AG09309 (cell line): ENCODE measurements at places on chromosomes 11 and 22.

DNA sequence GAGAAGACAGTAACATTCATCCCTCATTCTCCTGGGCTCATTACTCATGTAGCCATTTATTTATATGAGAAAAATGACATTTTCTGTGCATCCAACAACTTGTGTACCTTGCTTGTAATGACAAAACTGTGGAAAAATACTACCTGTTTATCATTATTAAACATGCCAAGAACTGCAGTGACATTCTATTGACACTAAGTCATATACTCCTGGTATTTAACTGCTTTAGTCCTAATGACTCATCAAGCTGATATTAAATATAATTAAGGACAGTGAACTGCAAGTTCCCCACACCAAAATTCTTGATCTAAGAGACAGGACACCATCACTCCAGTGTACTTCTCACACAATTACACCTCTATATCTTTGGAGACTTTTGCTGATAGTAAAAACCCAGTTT is 1328.7 kb upstream of the RAG2 start:
- DNase-seq, result no peak

- no peak for DNase-seq
Measured at GRCh38 chr11:69969890-69970784, 108.0 kb upstream of the ANO1 start.

GRCh38 chr11:116217006-116217405 is 555.8 kb downstream of the BUD13 start:
- peak; percentile 10 for DNase-seq

DNA sequence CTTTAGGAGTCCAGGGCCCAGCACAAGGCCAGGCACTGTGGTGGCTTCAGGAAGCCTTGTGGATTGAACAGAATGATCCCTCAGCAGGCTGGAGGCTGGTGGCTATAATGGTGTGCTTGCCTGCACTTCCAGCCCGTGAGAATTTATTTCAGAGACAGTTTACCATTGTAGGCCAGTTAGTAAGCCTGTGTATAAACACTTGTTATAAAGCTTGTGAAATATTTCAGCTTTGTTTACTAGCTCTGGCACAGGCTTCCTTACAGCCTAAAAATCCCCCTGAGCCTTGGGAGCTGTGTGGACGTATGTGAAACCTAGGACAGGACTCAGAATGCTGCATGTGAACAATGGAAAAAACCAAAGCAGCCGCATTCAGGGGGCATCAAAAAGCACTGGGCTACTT is 26.6 kb upstream of the ACER3 start:
- DNase-seq, result no peak

DNA sequence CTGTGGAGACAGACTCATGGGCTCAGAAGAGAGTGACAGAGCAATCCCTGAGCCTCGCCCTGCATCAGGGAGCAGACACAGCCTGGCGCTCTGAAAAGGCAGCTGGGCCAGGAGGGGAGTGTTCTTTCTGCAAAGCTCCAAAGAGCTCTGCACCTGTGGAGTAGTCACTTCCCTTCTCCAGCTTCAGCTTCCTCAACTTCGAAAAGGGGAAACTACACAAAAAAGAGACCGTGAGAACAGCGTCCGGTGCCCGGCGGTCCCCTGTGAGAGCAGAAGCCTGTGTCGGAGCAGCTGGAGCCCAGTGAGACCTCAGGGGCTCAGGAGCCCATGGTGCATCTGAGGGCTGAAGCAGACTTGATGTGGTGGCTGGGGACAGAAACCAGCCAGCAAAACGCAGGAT is 35.1 kb downstream of the TP53I11 start:
- no peak for DNase-seq

DNA sequence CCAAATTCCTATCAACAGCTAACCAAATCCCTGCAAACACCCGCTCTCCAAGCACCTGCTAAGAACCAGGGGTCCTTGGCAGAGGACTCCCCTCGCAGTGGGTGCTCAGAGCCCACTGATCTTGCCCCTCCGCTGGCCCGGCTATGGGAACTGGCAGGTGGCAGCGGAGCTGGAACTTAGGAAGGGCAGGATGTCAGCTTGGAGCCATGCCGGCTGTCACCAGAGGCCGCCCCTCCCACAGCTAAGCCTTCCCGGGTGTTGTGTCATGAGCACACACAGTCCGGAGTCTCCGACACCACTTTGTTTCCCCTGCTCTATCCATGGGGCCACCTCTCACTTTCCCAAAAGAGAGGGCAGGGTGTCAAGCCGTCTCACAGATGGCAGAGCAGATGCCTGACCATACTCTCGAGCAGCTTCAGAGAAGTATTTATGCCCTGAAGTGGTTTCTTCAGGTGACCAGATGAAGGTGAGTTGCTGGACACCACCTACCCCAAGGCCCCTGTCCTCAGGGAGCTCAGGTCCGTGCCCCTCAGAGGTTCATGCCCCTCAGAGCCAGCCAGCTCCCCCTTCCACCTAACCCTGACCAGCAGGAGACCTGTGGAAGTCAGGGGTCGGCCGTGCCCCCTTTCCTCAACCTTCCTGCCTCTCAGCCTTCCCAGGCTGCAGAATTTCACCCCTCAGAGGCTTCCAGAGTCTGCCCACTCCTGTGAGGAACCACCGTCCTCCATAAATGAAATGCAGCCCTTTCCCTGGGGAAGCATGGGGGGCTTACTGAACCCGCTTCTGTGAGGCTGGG is 545.7 kb upstream of the B3GAT1 start:
- DNase-seq, result no peak

DNA sequence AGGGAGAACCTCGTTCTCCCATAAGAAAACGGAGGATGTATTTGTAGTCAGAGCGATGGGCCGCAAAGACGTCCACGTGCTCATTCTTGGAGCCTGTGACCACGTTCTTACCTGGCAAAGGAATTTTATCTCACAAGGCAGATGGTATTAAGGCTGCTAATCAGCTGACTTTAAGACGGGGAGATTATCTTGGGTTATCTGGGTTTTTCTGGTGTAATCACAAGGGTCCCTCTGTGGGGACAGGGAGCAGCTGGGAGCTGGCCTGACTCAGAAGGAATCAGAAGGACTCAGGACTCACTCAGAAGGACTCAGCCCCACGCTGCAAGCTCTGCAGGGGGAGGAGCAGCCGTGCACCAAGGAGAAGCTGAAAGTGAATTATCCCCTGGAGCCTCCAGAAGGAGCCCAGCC is 7.5 kb upstream of the SIGIRR start:
- DNase-seq, result no peak

DNA sequence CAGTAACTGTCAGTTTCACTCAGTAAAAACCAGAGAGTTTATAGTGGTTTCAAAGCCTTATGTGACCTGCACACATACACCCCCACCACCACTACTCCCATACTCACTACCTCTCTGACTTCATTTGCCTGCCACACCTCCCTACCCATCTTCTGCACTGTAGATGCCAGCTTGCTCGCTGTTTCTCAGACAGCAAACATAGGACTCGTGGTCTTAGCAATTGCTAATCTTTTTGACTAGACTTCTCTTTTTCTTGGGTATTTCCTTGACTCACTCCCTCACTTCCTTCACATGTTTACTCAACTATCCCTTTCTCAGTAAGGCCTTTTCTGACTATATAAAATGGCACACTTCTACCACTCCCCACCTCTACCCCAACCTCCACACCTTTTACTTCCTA is 27.8 kb downstream of the CEP295 start:
- DNase-seq, result no peak

DNA sequence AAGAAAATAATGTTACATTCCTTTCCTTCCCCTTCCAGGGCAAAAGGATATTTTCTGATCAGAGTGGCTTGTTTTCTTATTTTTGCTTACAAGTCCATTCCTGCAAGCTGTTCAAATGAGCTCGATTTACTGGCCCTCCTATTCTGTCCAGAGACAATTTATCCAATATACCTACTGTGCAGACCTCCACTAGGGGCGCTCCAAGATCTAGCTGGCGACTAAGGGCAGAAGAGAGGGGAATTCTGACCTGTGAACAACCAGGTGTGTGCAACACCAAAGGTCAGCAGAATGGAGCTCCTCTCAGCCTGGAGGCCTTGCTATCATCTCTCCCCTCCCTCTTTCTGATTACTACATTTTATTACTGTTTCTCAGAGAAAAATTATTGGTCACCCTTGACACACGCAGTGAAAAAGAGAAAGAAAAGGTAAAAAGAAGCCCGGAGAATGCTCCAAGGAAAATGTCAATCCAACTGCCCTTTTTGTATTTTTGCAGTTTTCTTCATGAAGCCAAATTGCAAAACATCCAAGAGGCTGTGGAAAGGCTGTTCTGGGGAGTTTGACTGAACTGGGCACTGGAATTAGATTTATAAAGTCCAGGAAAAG is 3.2 kb downstream of the SEZ6L start:
- no peak for DNase-seq

DNA sequence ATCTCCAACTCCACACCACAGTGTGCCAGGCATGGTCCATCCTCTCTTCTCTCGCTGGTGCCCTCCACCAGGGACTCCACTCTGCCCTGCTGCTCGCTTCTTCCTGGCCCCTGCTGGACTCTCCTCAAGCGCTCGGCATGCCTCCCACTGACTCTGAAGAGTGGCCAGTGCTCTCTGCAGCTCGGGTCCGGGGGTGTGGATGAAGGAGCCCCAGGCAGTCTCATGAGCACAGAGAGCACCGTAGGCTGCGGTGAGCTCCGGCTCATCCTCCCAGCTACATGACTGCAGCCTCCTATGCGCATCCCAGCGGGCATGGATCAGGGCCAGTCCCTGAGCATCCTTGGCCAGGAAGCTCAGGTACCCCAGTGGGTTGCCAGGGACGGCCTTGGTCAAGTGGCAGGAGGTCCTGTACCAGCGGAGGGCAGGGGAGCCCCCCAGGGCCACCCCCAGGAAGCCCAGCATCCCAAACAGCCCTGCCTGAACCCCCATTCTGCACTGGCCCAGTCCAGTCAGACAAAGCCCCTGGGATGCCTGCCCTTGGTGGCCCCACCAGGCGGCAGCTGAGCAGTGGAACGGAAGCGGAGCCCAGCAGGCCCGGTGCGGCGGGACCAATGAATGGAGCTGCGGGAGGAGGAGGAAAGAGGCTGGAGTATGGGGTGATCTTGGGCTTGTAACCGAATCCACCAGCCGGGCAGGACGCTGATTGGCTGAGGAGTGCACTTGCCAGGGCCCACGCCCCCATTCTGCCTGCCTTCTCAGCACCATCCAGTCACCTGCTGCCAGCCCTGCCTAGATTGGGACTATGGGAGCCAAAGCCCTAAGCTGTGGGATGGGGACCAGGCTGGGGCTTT is at the start of gene PLA2G3:
Gene PLA2G3 (minus strand): TSS at position 643 of the 851 bp plus-strand sequence. CDS start 154 bp downstream, at position 489.
- no peak for DNase-seq

DNA sequence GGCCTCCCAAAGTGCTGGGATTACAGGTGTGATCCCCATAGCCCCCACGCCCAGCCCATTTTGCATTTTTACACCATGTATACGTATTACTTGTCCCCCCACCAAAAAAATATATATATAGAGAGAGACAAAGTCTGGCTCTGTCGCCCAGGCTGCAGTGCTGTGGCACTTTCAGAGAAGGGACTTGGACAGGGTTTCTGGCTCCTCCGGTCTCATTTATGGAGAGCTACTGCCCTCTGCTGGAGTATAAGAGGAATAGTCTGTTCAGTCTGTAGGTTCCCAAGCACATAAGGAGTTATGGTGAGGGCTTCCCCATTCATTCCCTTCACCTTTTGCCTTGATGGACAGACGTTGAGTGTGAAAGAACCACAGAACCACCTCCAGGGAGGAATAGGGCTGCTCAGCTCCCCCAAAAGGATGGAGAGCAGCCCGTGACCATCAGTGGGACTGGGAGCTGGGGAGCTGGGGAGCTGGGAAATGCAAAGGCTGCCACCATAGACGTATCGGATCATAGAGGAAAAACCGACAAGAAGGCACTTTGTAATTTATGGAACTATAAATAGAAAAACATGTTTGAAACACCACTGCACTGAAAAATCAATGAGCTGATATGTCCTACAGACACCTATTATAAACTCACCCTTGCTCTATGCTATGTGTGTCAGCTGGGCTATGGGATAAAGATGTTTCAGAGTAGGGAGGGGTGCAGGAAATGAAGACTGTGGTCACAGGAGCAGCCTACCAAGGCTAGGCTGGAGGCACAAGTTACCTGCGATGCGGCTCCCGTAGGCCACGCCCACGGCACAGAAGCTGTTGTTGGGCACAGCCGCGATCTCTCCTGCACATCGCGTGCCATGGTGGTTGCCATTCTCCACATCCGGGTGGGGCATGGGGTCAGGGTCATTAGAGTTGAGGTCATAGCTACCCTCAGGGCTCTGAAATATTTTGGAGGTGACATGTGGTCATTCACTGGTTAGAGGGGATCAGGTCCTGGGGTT is 5.2 kb downstream of the PCSK7 start:
- DNase-seq, result peak; percentile 46

- no peak for DNase-seq
Measured at GRCh38 chr11:1549338-1550330, 22.4 kb downstream of the DUSP8 start.

DNA sequence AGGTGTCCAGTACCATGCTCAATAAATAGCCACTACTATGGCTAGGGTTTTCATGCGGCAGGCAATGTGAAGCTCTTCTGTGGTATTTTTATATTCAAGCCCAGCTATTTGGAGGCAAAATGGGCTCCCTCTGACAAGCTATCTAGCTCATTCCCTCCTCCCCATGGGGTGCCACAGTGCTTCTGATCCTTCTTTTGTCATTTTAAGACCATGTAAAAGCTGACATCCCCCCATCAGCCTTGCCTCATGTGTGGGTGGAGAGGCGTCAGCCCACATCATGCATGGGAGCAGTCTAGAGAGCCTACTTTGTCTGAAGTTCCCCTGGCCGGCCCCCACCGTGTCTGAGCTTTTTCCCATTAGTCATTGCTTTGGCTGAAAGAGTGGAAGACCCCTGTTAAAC is 59.8 kb downstream of the NAV2 start:
- DNase-seq, result no peak

DNA sequence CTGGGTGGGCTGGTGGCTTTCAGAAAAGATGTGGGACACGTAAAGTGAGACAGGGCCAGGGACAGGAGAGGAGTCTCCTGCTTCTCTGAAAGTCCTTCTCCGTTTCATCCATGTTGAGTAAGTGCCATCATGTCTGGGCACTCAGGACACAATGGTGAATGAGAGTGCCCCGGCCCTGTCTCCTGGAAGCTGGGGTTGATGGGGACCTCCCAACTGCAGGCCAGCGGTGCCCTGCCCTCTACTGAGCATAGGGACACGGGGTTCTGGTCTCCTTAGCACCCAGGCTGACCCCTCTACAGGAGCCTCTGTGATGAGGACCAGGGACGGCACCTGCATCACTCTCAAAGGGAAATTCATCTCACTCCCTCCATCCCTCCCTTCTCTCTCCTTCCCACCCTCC is 772.3 kb downstream of the BRD1 start:
- DNase-seq, result no peak

GRCh38 chr11:65539744-65540289 is 14.9 kb downstream of the SCYL1 start:
- DNase-seq, result no peak

DNA sequence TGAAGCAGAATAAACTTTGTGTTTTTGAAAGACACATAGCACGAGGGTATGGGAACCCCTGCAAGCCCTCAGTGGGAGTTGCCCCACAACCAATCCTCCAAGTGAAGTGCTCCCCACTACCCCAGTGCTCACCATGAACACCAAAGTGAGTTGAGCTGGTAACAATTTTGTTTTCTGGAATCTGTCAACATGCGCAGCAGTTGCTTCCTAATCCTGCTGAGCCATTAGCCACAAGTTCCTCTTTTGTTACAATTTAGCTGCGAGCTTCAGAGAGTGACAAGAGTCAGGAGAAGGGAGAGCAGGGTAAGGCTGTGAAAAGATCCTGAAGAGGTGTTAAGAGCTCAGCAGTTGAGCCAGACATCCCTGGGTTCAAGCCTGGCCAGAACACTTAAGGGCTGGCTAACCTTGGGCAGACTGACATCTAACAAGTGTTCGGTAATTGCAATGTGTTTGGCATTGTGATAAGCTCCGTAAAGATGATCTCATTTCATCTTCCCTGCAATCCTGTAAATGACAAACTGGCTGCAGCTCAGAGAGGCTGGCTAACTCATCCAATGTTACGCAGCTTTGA is 24.1 kb upstream of the ASPHD2 start:
- no peak for DNase-seq

- peak; percentile 95 for DNase-seq
Measured at GRCh38 chr11:35593143-35593542, 25.1 kb upstream of the FJX1 start.
